ENCODE measurements at places on chromosomes 11 and 22.
A peak's percentile ranks its signal among the peaks of the same experiment; 100 is the strongest.

GRCh38 chr22:30292069-30292970, 3.0 kb upstream of the CASTOR1 start:
- H3K27ac ChIP-seq = no peak overlapping the region
- no peaks in the 10 kb centered on the region for H3K27me3 ChIP-seq
- DNase-seq = no peak
- peaks cover 37% of the 10 kb centered on the region for H3K4me1 ChIP-seq
- peaks cover 15% of the 10 kb centered on the region for H3K36me3 ChIP-seq
- H3K4me3 ChIP-seq = no peak overlapping the region

- H3K4me3 ChIP-seq = peak overlapping the region; percentile 100
- DNase-seq = no peak
- H3K27me3 ChIP-seq = no peaks in the 10 kb centered on the region
- peaks cover 43% of the 10 kb centered on the region for H3K36me3 ChIP-seq
- H3K27ac ChIP-seq = peak overlapping the region; percentile 100
These were observed 469 bp downstream of the ZBED5 start for GRCh38 chr11:10857459-10857708.

GRCh38 chr11:84255483-84255882, 969.3 kb upstream of the CCDC90B start:
- DNase-seq = no peak
- H3K27me3 ChIP-seq = no peaks in the 10 kb centered on the region
- no peak overlapping the region for H3K27ac ChIP-seq
- H3K36me3 ChIP-seq = no peaks in the 10 kb centered on the region
- no peaks in the 10 kb centered on the region for H3K4me1 ChIP-seq

GRCh38 chr11:61702701-61703312, 22.6 kb downstream of the DAGLA start:
- H3K36me3 ChIP-seq = no peaks in the 10 kb centered on the region
- no peak overlapping the region for H3K27ac ChIP-seq
- peaks cover 9% of the 10 kb centered on the region for H3K4me1 ChIP-seq
- DNase-seq = no peak
- H3K4me3 ChIP-seq = no peak overlapping the region
- no peaks in the 10 kb centered on the region for H3K27me3 ChIP-seq

DNA sequence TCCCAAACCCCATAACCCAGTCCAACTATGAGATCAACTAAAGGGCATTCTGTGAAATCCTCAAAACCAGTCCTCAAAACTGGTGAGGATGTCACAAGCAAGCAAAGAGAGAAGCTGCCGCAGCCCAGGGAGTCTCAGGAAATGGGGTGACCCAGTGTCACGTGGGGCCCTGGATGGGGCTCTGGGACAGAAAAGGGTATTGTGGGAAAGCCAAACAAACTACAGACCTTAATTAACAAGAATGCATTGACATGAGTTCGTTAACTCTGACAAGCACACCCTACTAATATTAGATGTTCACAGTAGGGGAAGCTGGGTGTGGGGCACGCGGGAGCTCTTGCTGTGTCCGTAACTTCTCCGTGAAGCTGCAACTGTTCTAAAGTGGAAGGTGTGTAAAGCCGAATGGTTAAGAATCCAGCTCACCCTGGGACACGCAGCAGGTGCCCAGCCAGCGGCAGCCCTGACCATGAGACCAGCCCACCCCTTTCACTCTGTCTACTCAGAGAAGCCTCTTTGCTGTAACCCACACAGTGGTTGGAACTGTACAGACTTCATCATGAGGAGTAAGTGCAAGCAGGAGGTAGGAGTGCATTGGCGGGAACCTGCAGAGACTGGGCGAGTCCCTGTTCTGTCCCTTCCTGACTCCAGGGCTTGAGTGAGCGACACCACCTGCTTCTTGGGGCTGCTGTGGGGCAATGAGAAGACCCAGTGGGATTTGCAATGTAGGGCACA, 17.9 kb downstream of the LINC01488 start:
- no peaks in the 10 kb centered on the region for H3K4me1 ChIP-seq
- DNase-seq = no peak

DNA sequence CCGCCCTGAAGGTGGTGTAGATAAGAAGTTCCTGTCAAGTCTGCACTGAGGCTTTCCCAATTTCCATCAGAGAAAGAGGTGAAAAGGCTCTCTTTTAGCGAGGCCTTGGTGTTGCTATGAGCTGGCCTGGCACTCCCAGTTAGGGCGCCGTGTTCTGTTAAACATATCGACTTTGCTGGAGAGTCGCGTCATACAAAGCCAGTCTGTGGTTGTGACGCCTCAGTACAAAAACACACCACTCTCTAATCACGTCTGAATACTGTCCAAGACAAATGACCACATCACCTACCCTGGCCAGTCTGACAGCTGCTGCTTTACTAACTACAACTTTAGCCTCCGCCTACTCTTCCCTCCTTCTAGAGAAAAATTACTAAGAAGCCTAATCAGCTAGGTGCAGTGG, 8.0 kb upstream of the TOLLIP start:
- peaks cover 1% of the 10 kb centered on the region for H3K36me3 ChIP-seq
- no peak overlapping the region for H3K27ac ChIP-seq
- H3K27me3 ChIP-seq = peaks cover 12% of the 10 kb centered on the region
- H3K4me1 ChIP-seq = peaks cover 6% of the 10 kb centered on the region
- H3K4me3 ChIP-seq = no peak overlapping the region

- H3K36me3 ChIP-seq = peaks cover 44% of the 10 kb centered on the region
- peak overlapping the region; percentile 97 for H3K27ac ChIP-seq
- peaks cover 60% of the 10 kb centered on the region for H3K4me1 ChIP-seq
- H3K27me3 ChIP-seq = no peaks in the 10 kb centered on the region
These were observed 1.3 kb downstream of the GNG3 start for GRCh38 chr11:62708793-62709192.

Measured in activated CD4-positive, alpha-beta T cell treated with anti-CD3 and anti-CD28 coated beads for 36 hours (primary cell).